ENCODE measurements at places on chromosomes 12 and 14.

- DNase-seq, result no peak
Observed at GRCh38 chr12:96493106-96493505, 3.7 kb downstream of the CFAP54 start.

DNA sequence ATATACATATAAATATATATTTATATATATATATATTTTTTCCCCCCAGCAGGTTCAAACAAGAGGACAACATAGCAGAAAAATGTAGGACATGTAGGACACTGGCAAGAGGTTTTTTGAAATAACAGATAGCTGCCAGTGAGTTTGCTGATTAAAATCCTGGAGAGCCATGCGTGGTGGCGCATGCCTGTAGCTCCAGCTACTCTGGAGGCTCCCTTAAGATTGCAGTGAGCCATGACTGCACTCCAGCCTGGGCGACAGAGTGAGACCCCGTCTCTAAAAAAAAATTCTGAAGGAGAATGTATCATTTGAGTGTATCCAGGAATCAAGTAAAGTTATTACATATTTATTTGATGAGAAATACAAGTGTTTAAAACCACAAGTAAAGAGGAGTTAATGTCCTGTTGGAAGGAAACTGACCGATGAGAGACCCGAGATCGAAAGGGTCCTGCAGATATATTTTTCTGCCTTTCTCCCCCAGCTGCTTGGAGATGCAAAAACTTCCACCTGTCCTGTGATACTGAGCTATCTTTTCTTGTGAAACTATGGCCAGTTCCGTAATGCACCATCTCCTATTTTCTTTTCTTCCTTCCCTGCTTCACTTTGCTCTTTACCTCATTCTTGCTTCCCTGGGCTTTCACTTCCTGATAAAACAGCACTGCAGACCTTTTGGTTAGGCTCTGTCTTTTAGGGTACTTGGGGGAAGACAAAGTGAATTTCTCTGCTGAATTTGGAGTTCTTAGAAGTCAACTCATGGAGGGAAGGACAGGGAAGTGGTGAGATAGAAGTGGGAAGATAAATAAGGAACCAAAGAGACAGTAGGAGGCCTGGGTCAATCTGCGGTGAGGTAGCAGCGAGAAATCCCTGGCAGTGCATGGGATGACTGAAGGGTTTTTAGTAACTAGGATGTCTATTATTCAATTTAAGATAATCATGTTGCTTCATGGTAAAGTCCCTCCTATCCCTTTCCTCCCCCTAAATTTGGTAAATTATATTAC lies 41.2 kb upstream of the SLC2A13 start:
- no peak for DNase-seq

- DNase-seq, result no peak
Observed at GRCh38 chr12:110073049-110073831, 24.9 kb upstream of the C12orf76 start.

- no peak for DNase-seq
Observed at GRCh38 chr14:105484069-105484996, 2.4 kb upstream of the CRIP1 start.

DNA sequence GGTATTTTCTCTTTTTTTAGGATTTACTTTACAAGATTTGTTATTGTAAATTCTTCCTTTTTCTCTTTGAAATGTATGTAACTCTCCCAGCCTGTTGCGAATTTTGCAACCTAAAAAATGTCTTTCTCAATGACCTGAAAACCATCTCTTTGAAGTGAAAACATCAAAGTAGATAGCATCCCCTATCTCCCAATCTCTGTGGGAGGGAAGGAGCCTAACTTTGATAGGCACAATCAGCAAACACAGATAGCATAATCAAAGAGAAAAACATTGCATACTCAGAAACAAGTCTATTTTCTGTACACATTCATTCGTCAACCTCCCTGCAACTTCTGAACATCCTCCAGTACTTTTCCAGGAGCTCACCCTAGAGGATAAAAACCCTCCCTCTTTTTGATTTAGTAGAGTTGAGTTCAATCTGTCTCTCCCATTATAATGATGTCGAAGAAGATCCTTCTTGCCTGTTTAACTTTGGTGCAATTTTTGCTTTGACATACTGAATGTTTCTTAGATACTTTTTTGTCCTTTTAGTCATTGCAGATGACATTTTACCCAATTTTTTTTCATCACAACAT lies 849.2 kb upstream of the LRFN5 start:
- no peak for DNase-seq

GRCh38 chr12:91361864-91362263 lies 179.2 kb upstream of the DCN start:
- DNase-seq, result no peak
